HFF-Myc (cell line): ENCODE measurements at places on chromosomes 4 and X.

DNA sequence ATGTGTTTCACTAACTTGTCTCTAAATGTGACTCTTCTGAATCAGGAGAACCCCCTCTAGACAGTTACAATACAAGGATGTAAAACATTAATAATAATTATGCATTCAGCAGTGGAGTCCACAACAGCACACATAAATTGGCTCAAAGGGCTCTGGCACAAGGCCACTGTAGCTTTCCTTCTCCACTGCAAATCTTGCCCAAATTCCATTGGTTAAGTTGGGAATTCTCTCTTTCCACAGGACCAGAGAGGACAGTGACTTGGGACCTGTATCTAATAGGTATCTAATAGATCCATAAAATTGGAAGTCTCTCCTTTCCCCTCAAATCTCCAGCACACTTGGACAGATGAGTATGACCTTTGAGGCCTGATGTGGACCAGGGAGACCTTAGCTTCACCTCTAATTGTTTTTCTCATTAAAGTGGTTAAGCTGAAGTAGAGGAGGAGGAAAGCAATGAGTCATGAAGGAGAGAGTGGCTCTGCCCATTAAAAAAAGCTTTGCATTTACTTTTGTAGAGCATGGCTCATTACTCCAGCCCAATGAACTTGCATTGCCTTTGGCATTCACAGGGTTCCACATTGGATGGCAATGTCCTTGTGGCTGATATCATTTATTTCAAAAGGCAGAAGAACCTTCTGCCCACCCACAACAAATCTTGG lies 72.3 kb upstream of the SH3RF1 start:
- DNase-seq = no peak

DNA sequence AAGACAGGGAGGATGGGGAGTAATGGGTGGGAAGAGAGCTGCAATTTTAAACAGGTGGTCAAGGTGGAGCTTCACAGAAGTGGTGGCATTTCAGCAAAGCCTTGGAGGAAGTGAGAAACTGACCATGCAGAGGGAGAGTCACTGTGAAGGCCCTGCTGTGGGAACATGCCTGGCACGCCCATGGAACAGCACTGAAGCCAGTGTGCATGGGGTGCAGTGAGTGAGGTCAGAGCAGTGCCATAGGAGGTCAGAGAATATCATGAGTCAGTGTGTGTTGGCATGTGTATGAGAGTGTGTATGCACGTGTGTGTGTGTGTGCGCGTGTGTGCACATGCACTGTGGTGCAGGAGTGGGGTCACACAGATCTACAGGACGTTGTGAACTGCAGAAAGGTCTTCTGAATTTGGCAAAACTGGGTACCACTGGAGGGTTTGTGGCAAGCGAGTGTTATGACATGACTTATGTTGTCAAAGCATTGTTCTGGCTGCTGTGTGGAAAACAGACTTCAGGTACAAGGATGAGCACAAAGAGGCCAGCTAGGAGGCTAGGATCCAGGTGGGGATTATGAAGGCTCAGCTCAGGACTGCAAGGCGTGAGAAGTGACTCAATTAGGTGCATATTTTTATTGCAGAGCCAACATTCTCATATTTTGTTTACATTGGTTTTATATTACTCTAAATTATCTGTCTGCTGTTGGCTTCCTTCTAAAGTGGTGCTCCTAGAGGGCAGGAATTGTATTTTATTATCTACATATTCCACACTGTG lies 34.0 kb downstream of the ZNF827 start:
- DNase-seq = no peak

- DNase-seq = no peak
Observed at GRCh38 chr4:3390288-3390811, 51.4 kb upstream of the HGFAC start.

DNA sequence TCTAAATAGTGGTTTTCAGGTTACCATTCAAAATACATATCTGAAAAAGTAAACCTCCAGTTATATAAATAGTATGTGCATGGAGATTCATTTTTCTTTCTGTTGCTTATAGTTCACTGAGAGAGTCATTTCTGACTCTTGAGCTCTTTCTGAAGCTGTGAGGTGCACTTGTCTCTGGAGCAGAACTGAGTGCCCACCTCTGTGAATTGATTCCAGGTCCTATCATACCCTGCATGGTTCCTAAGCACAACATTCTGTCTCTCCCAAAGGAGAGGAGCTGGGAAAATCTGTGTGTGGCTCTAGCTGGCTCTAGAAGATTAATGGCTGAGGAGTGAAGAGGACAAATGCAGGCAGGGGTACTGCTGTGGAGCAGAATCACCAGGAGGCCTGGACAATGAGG lies 161.6 kb upstream of the HCCS start:
- DNase-seq = no peak

GRCh38 chrX:153226344-153227185 lies 47.5 kb downstream of the MAGEA1 start:
- peak; percentile 27 for DNase-seq

GRCh38 chrX:67636532-67636931 lies 92.7 kb downstream of the AR start:
- no peak for DNase-seq

DNA sequence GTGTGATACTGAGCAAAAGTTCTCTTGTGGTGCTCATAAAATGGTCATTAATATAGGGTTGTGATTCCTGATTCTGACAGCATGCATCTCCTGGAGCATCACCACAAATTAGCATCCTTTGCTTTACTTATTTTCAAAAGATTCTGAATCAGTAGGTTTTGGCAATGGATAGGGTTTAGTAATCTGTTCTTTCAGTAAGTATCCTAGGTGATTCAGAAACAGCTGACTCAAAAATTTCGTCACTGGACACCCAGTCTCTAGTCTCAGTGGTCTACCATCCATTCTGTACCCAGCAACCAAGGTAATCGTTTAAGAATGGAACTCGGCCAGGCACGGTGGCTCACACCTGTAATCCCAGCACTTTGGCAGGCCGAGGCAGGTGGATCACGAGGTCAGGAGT lies 4.1 kb downstream of the CBLL2 start:
- DNase-seq = no peak

DNA sequence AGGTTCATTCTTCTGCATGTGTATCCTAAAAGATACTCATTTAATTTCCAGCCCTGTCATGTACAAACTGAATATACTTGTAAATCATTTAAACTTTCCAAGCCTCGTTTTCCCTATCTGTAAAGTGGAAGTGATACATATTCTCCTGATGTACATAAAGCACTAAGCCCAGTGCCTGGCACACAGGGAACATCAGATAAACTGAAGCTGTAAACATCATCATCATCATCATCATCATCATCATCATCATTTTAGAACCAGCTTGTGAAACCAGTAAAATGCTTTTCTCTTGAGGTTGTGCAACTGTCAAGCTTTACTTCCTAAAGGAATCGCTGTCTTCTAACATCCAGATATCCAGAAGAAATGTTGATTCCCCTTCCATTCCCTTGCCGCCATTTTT lies 83.3 kb upstream of the ANXA3 start:
- no peak for DNase-seq

GRCh38 chr4:186161138-186161537 lies 30.2 kb upstream of the CYP4V2 start:
- no peak for DNase-seq

- DNase-seq = no peak
Observed at GRCh38 chr4:98584265-98584664, 74.1 kb downstream of the TSPAN5 start.

DNA sequence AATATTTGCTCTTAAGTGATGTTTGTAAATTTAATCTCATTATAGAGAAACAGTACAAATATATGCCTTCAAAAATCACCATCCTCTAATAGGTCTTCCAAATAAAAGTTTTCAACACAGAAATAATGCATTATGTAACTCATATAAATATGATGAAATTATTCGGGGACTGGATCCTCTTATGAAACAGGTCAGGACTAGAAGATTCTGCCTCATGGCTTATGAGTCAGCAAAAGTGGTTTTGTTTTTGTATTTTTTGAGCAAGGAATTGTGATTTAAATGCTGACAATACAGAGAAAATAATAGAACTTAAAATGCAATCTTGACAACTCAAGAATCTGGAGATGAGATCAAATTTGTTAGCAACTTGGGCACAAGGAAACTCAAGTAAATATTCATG lies 179.7 kb upstream of the NDP start:
- no peak for DNase-seq

DNA sequence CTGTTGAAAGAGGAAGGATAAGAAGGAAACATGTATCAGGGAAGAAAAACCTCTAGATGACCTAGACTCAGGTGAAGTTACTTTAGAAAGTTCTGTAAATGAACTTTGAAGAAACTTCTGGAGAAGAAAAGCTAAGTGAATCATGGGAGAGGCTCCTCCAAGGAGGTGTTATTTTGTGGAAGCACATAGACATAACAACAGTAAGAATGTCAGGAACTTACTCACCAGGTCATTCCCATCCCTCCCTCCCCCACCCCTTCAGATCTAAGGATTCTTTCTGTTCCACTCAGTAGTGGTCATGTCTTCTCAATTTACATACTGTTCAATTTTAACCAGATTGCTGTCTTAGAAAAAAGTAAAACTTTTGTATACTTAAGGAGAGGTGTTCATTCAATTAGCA lies 310.5 kb upstream of the DDX53 start:
- no peak for DNase-seq

DNA sequence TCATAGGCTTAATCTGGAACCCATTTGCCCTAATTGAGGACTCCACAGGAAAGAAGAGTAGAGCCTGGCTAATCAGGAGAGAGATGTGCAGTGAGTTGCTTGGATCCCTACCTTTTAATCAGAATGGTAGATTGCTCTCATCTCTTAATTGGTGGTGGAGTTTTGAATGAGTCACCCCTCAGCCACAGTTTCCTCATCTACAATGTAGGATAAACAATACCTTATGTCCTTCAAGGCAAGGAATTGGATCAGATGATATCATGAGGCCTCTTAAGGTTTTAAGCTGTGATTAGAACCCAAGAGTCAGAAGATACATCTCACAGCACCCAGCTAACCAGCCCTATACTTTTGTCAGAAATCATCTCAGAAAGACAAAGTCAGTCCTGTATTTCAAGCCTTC lies 39.1 kb downstream of the PDGFRA start:
- no peak for DNase-seq

DNA sequence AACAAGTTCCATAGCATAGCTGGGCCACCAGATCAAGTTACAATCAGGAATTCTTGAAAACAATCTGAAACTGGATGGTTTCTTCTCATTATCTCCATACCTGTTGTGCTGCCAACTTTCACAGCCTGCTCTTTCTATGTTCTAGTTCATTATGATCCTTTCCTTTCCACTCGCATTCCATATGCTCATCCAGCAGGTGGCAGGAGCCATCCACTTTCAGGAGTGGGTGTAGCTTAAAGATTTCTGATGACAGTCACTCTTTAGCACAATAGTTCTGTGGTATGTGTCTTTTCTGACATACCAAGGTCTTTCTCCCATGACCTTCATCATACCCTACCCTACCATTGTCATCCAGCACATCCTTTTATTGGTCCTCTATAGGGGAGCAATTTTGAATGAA lies 46.4 kb downstream of the PAGE2 start:
- DNase-seq = peak; percentile 0

DNA sequence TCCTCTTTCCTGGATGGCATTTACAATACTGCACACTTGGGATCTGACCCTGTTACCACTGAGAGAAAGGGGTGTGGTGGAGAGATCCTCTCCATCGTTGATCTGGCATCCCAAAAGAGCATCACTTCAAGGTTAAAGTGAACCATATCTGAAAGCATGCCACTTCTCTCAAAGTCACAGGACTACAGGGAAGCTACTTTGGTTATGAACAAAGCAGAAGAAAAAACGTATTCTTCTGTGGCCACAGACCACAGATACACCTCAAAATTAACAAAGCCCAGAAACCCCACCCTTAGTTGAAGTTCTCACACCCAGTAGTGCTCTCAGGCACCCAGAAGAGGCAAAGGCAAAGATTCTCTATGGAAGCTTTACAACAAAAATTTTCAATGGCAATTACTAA lies 108.3 kb downstream of the JADE1 start:
- no peak for DNase-seq

GRCh38 chr4:91471280-91471679 lies 832.5 kb upstream of the GRID2 start:
- DNase-seq = no peak

- DNase-seq = no peak
Observed at GRCh38 chrX:49071877-49072711, 1.7 kb downstream of the PRAF2 start.

- no peak for DNase-seq
Observed at GRCh38 chr4:29581457-29581856, 1138.7 kb upstream of the PCDH7 start.

DNA sequence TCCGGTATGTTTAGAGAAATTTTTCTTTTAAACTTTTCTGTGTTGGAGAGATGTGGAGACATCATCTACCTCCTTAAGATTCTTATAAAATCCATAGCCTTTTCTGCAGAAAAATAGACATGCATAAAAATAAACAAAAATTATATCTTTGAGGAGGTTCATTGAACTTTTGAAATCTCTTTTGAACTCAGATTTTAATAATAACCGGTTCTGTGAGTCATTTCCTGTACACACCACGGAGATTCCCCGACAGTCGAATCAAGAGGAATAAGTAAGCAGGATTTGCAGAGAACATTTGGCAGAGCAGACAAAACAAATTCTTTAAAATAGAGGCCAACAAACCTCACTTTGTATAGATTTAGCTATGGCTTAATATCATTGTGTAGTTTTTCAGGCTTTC lies 918.7 kb upstream of the POU3F4 start:
- DNase-seq = no peak

DNA sequence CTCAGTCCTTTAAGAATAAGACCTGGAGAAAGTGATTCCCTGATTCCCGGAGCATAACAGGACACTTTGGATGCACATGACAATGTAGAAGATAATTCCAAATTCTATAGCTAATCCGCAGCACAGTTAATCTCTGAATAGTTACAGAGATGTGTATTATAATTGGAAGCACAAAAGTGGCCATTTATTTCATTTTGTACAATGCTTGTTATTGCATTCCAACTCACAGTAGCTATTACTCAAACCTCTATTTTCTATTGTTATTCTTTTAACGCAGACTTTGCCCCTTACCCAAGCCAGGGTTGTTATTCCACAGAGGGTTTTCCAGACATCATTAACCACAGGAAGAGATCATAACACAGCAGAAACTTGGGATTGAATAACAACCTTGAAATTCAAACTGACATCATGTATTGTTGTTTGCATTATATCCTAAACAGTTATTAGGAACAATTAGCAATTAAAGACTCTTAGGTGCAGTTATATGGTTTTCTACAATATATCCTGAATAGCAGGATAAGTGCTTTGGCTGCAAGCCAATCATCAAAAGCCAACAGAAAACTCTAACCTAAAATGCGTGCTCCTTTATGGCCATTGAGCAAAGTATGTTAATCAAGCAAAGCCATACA lies 984.0 kb upstream of the TENM3 start:
- DNase-seq = no peak

DNA sequence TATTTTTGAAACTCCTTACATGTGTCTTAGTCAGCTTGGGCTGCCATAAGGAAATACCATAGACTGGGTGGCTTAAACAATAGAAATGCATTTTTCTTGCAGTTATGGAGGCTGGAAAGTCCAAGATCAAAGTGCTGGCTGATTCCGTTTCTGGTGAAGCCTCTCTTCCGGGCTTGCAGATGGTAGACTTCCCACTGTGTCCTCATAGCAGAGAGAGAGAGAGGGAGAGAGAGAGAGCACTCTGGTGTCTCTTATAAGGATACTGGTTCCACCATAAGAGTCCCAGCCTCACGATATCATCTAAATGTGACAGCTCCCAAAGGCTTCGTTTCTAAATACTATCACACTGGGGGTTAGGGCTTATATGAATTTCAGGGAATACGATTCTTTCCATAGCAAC lies 39.7 kb downstream of the ENPEP start:
- no peak for DNase-seq
